Keratinocyte (primary cell): ENCODE measurements at places on chromosomes 12 and 14. TPM values are rescaled to one million over a fixed set of nuclear protein-coding genes. Genes with fewer than 3 reads are reported as not detected.

DNA sequence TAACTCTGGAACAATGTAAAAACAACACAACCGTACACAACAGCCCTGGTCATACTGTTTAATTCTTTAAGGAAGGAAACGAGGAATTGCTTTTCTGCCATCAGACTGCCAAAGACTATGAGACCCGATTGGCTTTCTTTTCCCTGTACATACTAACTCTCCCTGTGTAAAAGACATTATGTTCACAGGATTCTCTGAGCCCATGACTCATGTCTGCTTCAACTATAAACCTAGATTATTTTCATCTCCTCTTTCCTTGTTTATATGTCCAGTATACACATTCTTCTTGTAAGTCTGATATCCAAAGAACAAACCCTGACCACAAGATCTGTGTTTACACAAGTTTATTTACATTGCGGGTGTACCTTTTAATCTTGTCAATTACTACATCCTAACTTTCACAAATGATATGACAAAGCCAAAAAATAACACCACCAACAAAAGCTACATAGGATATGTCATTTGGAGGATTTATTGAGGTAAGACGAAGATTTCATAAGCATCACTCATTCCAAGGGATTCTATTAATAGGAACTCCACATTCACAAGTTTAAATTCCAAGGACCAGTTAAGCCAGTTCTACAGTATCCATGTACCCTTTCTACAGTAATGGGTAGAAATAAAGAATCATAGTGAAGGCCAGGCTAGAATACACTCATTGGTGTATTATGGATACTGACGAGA is 67.3 kb downstream of the STXBP6 start:
- no peaks in the 10 kb centered on the region for H3K27me3 ChIP-seq
- H3K36me3 ChIP-seq: no peaks in the 10 kb centered on the region
- peaks cover 2% of the 10 kb centered on the region for H3K4me1 ChIP-seq
- H3K27ac ChIP-seq: no peak overlapping the region

GRCh38 chr14:61174441-61174891 is 106.7 kb downstream of the TMEM30B start:
- H3K27me3 ChIP-seq: no peaks in the 10 kb centered on the region
- DNase-seq: no peak
- H3K4me3 ChIP-seq: no peak overlapping the region
- peaks cover 25% of the 10 kb centered on the region for H3K4me1 ChIP-seq
- no peak overlapping the region for H3K27ac ChIP-seq

- DNase-seq: no peak
- no peak overlapping the region for H3K4me3 ChIP-seq
- no peaks in the 10 kb centered on the region for H3K27me3 ChIP-seq
- no peak overlapping the region for H3K27ac ChIP-seq
- no peaks in the 10 kb centered on the region for H3K4me1 ChIP-seq
Measured at GRCh38 chr12:25101092-25101445, 93.9 kb downstream of the DNAI7 start.

DNA sequence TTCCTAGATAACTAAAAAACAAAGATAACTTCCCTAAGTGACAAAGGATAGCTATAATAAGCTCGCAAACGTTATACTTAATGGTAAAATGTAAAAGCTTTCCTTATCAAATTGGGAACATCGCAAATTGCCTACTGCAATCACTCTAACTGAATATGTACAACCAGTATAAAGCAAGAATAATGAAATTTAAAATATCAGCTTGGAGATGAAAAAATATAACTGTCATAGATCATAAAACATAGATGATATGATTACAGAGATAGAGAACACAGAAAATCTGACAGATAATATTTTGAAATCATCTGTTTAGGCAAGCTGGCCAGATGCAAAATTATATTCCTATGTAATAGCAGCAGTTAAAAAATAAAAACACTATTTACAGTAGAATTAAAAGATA is 64.0 kb downstream of the BCAT1 start:
- H3K27ac ChIP-seq: no peak overlapping the region
- peaks cover 6% of the 10 kb centered on the region for H3K4me1 ChIP-seq
- no peaks in the 10 kb centered on the region for H3K36me3 ChIP-seq
- no peak for DNase-seq
- H3K4me3 ChIP-seq: no peak overlapping the region

- H3K27ac ChIP-seq: no peak overlapping the region
- peaks cover 37% of the 10 kb centered on the region for H3K4me1 ChIP-seq
- H3K4me3 ChIP-seq: no peak overlapping the region
- no peaks in the 10 kb centered on the region for H3K27me3 ChIP-seq
- no peaks in the 10 kb centered on the region for H3K36me3 ChIP-seq
Measured at GRCh38 chr12:116535241-116535640, 23.9 kb upstream of the MAP1LC3B2 start.

- no peak overlapping the region for H3K4me3 ChIP-seq
- no peaks in the 10 kb centered on the region for H3K36me3 ChIP-seq
- no peaks in the 10 kb centered on the region for H3K27me3 ChIP-seq
- H3K27ac ChIP-seq: no peak overlapping the region
- no peaks in the 10 kb centered on the region for H3K4me1 ChIP-seq
- no peak for DNase-seq
Measured at GRCh38 chr14:106276326-106277267, 750.2 kb downstream of the TMEM121 start.

GRCh38 chr12:89092297-89092696 is 260.0 kb downstream of the DUSP6 start:
- H3K4me1 ChIP-seq: no peaks in the 10 kb centered on the region
- H3K4me3 ChIP-seq: no peak overlapping the region
- H3K27ac ChIP-seq: no peak overlapping the region
- H3K27me3 ChIP-seq: no peaks in the 10 kb centered on the region
- H3K36me3 ChIP-seq: no peaks in the 10 kb centered on the region
- no peak for DNase-seq

- no peak for DNase-seq
- H3K4me3 ChIP-seq: no peak overlapping the region
- H3K4me1 ChIP-seq: no peaks in the 10 kb centered on the region
- no peaks in the 10 kb centered on the region for H3K27me3 ChIP-seq
- no peaks in the 10 kb centered on the region for H3K36me3 ChIP-seq
Measured at GRCh38 chr12:85531341-85531740, 251.3 kb downstream of the ALX1 start.

- no peak for DNase-seq
- no peaks in the 10 kb centered on the region for H3K27me3 ChIP-seq
- peaks cover 13% of the 10 kb centered on the region for H3K4me1 ChIP-seq
- H3K36me3 ChIP-seq: no peaks in the 10 kb centered on the region
Measured at GRCh38 chr14:61932974-61933373, 170.8 kb downstream of the SNAPC1 start.

ACOT6 gene
- polyA plus RNA-seq: not detected in 3 replicates
